Activated CD8-positive, alpha-beta T cell treated with anti-CD3 and anti-CD28 coated beads for 36 hours (primary cell): ENCODE measurements at places on chromosomes 6 and 20.

GRCh38 chr6:33140556-33140955 lies 51.7 kb downstream of the COL11A2 start:
- no peak for DNase-seq

DNA sequence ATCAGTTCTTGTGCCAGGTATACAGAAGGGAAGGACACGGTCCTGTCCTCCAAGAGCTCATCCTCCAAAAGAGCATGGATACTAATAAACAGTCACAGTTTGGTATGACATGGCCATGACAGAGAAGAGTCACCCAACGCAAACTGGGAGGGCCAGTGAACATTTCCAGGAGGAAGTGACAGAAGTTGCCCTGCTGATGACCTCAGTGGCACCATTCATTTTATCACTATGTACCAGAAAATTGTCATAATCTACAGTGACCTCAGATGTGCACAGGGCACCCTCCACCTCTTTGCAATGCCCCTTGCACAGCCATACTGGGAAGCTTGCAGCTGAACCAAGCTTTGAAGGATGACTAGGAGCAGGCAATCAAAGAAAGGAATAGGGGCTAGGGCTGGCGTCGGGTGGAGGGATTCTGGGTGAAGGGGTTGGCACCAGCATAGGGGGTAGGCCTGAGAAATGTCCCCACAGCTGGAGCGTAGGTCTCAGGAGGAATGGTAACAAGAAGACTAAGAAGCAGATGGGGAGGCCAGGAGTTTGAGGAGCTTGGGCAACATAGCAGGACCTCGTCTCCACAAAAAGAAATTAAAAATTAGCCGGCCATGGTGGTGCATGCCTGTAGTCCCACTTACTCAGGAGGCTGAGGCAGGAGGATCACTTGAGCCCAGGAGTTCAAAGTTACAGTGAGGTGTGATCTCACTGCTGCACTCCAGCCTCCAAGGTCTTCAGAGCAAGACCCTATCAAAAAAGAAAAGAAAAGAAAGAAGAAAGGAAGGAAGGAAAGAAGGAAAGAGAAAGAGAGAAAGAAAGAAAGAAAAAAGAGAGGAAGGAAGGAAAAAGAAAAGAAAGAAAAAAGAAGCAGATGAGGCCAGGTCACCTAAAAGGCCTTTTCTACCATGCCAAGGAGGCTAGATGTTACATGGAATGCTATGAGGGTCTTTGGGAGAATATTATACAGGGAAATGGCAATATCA lies 65.3 kb upstream of the SNX9 start:
- DNase-seq: peak; percentile 33

DNA sequence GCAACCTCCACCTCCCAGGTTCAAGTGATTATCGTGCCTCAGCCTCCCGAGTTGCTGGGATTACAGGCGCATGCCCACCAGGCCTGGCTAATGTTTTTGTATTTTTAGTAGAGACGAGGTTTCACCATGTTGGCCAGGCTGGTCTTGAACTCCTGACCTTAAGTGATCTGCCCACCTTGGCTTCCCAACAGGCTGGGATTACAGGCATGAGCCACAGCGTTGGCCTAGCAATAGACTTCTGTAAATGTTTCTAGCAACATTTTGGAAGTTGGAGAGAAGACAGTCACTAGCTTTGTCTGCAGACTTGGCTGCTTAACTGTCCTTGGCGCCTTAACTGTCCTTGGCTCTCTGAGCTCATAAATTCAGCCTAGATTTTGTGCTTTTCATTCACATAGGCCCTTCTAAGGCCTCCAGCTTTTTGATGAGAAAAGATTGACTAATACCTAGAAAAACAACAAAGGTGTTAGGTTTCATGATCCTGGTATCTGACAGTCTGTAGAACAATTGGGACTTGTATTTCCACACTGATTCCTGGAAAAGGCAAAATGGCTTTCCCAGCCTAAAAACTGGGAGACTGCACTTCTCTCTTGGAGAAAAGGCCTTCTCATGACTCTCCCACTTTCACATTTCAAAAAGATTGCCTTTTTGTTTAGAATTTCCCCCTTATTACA lies 49.7 kb downstream of the OR2B2 start:
- no peak for DNase-seq

GRCh38 chr6:143140767-143141166 lies 80.1 kb downstream of the AIG1 start:
- no peak for DNase-seq

- peak; percentile 85 for DNase-seq
Measured at GRCh38 chr20:54649511-54649962, 174.1 kb downstream of the DOK5 start.

DNA sequence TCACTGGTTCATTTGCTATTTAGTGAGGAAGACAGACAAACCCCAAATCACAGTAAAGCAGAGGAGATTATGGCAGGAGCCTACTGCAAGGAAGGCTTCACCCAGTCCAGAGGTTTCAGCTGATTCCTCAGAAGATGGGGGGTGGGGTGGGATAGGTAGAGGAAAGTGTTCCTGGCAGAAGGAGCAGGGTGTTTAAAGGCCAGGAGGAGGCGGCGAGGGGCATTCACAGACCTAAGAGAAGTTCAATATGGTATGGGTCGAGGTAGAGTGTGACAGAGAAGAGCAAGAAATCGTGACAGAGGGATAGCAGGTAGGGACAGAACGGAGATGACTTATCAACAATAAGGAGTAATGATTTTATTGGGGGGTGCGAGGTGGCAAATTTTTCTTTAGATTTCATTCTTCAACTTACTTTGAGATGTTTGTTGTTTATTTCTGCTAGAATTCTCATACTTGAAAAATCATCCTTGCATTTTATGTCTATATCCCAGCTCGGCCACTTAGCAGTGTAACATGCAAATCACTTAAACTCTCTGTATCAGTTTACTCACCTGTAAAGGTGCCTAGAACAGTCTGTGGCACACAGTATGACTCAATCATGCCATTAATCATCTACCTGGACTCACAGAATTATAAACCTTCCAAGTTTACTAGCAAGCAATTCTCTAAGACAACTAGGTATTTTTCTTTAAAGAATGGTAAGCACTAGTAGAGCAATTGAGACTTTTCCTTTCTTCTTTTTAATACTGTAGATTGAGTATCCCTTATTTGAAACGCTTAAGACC lies 176.7 kb downstream of the REV3L start:
- no peak for DNase-seq

DNA sequence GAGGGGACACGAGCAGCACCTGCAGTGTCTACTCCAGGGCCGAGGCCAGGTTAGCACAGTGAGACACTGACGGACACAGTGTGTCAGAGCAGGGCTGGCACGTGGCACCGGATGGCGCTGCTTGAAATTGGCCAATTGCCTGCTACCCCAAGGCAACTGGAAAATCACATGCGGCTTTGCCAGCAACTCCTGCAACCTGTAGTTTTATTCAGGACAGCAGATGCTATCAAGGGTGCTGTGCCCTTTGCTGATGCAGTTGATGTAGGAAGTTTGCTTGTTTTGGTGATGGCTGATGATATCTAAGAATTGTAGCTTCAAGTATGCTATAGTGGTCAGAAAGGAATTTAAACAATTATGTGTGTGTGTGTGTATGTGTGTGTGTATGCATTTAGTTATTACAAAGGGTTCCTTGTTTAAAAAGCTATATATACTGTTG lies 25.9 kb downstream of the RIN2 start:
- no peak for DNase-seq

- no peak for DNase-seq
Measured at GRCh38 chr6:166754218-166755030, 127.4 kb upstream of the RPS6KA2 start.

DNA sequence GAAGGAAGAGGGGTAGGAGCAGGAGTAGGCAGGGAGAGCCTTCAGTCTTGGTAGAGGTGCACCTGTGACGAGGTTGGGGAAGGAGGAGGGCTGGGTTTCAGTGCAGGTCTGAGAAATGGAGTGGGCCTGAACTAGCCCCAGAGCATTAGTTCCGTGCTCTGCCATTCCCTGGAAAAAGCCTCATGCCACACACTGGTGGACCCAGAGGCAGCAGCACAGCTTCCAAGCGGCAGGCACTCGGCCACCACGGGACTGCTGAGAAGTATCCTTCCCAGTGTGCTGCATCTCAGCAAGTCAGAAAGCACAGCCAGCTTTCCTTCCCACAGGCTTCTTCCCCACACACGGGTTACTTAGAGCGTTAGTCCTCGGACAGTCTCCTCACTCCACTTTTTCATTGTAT lies 77.3 kb upstream of the KIF25 start:
- no peak for DNase-seq

GRCh38 chr6:27280064-27280539 lies 32.0 kb downstream of the POM121L2 start:
- DNase-seq: peak; percentile 59

GRCh38 chr6:2158596-2159271 lies 86.7 kb downstream of the GMDS start:
- peak; percentile 22 for DNase-seq

- no peak for DNase-seq
Measured at GRCh38 chr6:100103194-100103593, 109.2 kb upstream of the MCHR2 start.

DNA sequence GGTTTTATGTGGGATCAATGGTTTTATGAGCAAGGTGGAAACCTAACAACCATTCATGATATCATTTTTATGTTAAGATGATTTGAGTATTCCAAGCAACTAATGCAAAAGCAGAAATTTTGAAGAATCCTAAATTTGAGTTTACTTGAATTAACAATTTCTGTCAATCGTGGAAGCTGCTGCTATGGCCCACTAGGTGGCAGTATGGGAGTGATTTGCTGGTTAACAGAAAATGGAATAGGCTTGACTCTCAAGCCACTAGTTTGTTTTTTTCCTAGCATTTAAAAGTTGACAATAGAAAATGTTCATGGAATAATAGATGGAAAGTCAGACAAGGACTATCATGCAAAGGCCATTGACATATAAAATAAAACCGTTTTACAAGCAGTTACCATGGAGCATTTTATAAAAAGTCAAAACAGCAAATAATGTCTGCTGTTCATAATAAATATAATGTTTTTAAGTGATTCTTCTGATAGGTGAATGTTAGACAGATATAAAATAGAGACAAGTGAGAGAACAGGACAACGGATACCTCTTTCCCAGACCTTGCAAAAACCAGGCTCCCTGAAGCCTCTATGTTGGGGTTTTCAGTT lies 43.0 kb upstream of the TMEM200A start:
- peak; percentile 68 for DNase-seq

- DNase-seq: no peak
Measured at GRCh38 chr20:43981540-43981939, 66.9 kb downstream of the TOX2 start.

- DNase-seq: peak; percentile 94
Measured at GRCh38 chr6:90294989-90295853, 1.4 kb downstream of the BACH2 start.

DNA sequence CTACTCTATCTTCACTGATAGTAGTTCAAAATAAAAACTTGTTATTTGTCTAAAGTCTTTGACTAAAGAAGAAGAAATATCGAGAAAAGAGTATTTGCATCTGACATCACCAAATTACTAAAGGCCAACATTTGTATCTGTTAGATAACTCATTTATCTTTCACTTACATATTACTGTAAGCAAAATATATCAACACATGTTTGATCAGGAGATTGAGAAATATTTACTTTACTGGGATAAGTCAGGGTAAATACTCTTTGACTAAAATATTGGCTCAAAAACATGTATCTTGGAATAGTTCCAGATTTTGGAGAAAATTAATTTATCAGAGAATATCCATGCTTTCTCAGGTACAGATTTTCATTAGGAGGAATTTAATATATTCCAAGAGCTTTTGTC lies 306.0 kb downstream of the TENT5A start:
- no peak for DNase-seq

- no peak for DNase-seq
Measured at GRCh38 chr6:30168741-30169140, 5.4 kb downstream of the TRIM15 start.

DNA sequence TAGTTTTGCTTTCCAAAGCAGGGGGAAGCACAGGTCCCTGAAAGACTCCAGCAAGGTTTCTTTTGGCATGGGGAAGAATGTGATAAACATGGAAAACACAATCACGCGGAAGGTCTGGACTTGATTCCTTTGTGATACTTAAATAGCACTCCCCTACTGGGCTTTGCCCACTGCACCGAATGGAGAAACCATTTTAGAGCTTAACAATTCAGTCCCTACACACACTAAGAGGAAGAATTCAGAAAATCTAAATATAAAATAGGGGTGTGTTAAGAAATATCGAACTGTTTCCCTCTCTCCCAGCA lies 71.4 kb upstream of the NHSL1 start:
- DNase-seq: no peak

GRCh38 chr6:57207872-57208271 lies 14.2 kb downstream of the RAB23 start:
- DNase-seq: no peak

DNA sequence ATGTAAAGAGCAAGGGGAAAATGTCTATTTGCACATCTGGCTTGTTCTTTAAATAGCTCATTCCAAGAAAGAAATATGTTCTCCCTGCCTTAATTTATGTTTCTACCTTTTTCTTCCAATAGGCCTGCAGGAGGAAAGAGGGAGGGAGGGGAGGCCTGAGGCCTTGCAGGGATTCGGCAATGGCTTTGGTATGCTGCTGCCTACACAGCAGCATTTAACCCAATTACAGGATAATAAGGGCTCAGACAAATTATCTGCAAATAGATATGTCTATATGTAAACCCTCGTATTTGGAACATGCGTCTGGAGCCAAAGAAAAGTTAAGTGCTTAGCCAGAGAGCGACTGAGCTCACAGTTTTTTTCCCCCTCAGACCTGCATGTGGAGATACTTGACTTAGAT lies 277.2 kb downstream of the CDC5L start:
- no peak for DNase-seq

DNA sequence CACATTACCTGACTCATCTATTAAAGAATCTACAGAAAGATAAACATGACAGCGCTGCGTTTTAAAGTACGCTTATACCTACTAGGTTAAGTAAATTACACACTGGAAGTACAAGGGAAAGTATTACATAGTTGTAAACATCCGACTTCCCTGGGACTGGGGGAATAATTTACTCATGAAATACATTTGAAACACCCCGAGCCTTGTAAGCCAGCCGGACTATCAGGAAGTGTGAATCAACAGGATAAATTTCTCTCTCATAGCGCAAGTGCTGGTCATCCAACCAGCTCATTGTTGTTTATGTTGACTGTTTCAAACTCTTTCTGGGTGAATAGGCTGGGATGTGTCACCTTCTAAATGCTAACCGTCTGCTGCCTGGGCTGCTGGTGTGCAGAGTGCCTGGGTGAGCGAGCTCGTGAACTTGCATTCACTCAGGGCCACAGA lies 4.9 kb downstream of the BMP6 start:
- no peak for DNase-seq

GRCh38 chr6:81621816-81622395 lies 130.6 kb downstream of the TENT5A start:
- no peak for DNase-seq

- DNase-seq: peak; percentile 40
Measured at GRCh38 chr20:16701296-16701695, 28.5 kb upstream of the SNRPB2 start.

GRCh38 chr6:37630281-37630799 lies 67.3 kb downstream of the MDGA1 start:
- DNase-seq: no peak

DNA sequence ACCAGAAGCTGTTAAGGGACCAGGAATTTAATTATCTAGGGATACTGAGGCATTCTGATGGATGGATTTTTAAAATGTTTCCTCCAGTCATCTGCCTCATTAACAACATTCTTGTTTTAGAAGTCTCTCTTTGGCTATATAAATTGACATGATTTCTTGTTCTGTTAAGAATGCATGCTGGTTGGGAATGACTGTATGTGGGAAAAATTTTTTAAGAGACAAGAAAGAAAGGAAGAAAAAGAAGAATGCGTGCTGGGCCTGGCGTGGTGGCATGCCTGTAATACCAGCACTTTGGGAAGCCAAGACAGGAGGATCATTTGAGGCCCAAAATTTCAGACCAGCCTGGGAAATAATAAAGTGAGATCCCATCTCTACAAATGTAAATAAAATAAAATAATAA lies 203.6 kb downstream of the GJA1 start:
- DNase-seq: no peak
